ENCODE measurements at places on chromosomes 5 and 9.
A peak's percentile ranks its signal among the peaks of the same experiment; 100 is the strongest.

- no peak for DNase-seq
Observed at GRCh38 chr5:52204310-52204709, 583.4 kb upstream of the ITGA1 start.

DNA sequence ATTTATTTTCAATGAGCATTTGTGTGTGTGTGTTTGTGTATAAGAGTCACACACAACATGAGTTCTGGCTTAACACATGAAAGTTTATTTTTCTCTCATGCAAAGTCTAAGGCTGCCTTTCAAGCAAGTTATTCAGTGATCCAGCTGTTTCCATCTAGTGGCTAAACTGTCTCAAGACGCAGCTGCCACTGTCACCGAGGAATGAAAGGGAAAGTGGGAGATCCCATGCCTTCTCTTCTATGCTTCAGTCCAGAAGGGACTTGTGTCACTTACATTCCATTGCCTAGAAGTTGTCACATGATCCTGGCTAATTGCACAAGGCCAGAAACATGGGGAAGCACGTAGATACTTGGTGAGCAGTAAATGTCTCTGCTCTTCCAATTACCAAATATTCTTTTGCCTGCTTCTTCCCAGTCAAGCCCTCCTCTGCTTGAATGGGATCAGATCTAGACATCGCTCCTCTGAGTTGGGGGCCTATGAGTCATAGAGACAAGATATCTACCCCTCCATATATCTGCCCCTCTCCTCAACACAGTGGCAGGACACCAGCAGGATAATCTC lies 30.4 kb upstream of the SLIT3 start:
- DNase-seq: no peak

DNA sequence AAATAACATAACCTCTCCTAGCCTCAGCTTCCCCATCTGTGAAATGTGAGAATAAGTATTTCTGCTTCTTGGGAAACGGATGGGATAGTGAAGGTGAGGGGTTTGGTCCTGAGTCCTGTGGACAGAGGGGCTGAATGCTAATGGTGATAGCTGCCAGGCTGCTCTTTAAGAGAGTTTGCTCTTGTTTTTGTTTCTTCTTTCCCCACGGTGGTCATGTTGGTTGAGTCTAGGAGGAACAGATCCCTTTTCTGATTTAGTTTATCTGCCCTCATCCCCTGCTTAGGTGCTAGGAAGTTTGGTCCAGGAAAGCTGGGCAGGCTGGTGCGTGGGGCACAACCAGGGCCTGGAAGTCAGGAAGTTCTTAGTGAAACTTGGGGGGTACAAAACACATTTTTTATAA lies 7.7 kb upstream of the PITX1 start:
- no peak for DNase-seq

DNA sequence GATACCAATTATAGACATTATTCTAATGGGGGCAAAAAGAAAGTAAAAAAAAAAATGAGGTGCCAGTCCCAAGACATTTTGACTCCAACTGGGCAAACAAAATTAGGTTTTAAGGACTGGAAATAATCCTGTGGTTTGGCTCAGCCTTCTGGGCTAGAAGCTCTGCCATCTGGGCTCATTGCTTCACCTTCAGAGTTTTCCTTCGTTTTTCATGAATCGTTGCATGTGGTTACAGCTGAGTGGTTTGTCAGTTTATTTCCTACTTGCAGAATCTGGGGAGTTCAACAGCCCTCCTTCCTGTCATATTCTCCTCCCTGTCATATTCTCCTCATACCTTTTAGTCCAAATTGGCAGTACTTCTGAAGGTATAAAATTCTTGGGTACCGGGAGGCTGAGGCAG lies 12.0 kb downstream of the UGT3A2 start:
- no peak for DNase-seq

- no peak for DNase-seq
Observed at GRCh38 chr5:72558383-72558782, 51.2 kb upstream of the ZNF366 start.

- no peak for DNase-seq
Observed at GRCh38 chr9:91967259-91967658, 17.2 kb upstream of the ROR2 start.

DNA sequence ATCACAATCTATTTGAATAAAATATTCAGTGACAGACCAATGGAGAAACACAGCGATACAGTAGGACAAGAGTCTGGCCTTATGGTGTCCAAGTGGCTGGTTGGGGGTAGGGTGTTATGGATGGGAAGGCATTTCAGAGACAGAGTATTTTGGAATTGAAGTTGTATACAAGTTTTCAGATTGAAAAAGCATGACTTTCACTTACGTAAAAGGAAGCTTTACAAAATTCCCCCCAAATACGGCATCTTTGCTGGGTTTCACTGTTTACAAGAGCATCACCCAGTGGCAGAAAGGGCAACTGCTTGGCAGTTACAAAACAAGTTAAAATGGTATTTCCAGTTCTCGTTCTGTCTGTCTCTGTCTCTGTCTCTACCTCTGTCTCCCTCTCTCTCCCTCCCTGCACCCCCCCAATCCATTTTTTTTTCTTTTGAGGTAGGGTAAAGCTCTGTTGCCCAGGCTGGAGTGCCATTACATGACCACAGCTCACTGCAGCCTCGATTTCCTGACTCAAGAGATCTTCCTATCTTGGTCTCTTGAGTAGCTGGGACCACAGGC lies 86.2 kb downstream of the PTPN3 start:
- DNase-seq: peak; percentile 39

GRCh38 chr5:167633931-167634341 lies 657.5 kb upstream of the WWC1 start:
- no peak for DNase-seq

DNA sequence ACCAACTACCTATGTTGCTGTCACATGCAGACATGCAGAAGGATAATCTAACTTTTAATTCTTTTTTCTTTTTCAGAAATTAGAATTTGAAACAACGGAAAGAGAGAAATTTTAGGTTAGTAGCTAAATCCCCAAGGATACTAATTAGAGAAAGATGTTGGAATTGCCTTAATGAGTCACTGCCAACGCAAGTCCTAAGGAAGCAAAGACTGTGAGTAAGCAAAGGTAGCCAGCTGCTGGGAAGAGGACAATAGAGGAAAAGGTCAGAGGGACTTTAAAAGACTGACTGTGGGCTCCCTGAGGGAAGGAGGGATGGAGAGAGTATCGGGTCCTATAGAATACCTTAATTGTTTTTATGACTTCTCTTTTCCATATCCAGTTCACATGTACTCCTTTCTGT lies 461.9 kb upstream of the PAPPA start:
- no peak for DNase-seq

DNA sequence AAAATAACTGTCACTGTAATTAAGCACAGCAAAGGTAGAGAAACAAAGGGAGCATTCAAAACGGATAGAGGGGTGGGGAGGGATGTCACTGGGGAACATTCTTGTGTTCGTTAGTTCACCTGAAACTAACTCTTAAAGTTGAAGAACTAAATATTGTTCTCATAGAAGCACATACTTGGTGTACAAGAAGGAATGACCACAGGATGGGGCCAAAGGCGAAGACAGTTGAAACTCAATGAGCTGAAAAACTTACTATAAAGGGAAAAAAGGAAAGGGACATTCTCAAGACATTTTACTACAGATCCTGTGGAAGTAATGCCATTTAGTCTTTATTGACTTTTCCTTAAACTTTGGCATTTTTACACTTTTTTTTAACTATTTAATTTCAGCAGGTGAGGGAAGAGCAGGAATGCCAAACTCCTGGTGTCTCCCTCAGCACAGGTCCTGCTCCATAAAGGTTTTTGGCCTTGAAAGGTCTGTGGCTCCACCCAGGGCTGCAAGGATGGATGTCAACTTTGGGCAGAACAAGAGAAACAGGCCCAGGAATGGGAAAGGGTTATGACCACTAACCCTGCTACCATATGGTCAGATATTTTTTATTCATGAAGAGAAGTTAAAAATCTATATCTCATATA lies 197.6 kb upstream of the RASA1 start:
- no peak for DNase-seq

DNA sequence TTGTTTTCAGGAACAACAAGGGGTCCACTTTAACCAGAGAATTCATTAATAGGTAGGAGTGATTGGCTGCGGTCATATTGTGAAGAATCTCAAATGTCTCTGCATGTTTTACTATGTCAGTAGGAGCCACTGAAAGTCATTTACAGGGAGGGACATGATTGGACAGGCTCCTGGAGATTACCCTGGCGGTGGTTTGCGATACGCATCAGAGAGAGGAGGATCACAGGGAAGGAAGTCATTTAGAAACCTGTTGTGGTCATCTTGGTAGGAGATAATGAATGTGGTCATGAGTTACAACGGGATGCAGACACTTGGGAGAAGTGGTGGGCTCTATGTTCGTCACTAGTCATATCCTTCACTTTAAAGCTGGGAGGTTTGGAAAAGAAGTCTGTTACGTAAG lies 262.8 kb downstream of the FAM114A2 start:
- no peak for DNase-seq

- DNase-seq: no peak
Observed at GRCh38 chr9:88915916-88916315, 75.4 kb upstream of the S1PR3 start.

- no peak for DNase-seq
Observed at GRCh38 chr5:102554082-102554481, 55.3 kb upstream of the SLCO6A1 start.

- no peak for DNase-seq
Observed at GRCh38 chr5:117318528-117318927, 743.9 kb upstream of the SEMA6A start.

DNA sequence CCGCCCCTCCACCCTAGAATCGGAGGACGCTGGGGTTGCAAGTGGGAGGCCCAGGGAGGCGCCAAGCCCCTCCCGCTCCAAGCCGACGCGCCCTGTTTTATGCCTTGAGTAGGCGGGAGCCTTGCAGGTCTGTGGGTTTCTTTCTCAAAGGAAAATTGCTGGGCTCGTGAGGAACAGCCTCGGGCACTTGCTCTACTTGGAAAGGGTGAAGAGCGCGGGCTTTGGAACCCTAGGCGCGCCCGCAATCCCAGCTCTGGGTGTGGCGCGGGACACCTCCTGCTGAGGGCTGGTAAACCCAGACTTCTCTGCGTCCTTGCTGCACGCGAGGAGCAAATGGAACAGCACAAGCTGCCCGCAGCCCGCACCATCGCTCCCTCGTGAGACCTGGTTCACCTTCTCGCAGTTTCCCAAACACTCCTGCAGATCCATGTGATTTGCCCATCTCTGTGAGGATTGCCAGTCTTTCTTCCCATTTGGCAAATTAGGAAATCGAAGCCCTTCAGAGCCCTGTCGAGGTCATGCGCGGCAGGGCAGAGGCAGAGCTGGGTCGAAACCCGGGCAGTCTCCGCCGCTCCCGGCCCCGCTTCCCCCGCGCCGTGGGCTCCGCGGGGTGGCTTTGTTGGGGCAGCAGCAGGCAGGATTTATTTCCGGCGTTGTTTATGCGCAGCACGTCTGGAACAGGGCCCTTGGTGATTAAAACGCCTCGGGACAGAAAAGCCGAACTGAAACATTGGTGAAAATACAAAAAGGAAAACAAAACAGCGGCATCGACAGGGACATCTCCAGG lies 98.4 kb upstream of the CPLX2 start:
- DNase-seq: no peak

DNA sequence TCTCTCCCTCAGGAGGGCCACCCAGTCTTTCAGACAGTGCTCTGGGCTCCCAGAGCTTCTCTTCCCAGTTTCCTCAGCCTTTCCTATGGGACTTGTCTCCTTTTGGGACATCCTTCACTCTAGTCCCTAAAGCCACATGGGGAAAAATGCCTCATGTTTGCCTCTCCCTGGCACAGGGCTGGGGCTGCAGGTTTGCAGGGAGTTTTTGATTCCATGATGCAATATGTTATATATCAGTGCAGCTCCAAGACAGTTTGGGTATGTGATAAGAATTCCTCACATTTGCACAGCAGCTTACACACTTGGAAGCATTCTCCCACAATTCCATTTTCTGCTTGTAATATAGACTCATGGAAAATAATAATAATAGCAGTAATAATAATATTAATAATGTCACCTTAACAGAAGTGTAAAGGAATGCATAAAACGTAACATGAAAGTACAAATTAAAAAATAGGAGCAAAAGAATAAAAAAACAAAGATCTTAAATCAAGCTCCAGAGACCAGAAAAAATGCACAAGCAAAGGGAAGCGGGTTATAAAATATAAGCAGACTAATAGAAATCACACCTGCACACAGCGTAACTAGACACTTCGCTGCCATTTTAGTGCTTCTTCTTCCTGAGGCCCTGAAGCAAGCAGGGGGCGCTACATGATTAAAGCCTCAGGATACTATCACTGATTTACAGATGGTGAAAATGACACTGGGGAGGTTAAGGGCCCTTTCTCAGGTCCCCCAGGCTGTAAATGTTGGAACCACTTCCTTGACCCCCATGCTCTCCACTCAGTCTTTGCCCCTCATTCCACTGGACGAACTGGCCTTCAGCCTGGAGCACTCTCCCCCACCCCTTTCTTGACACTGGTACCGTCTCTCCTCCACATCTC lies 70.0 kb upstream of the IL17B start:
- no peak for DNase-seq

DNA sequence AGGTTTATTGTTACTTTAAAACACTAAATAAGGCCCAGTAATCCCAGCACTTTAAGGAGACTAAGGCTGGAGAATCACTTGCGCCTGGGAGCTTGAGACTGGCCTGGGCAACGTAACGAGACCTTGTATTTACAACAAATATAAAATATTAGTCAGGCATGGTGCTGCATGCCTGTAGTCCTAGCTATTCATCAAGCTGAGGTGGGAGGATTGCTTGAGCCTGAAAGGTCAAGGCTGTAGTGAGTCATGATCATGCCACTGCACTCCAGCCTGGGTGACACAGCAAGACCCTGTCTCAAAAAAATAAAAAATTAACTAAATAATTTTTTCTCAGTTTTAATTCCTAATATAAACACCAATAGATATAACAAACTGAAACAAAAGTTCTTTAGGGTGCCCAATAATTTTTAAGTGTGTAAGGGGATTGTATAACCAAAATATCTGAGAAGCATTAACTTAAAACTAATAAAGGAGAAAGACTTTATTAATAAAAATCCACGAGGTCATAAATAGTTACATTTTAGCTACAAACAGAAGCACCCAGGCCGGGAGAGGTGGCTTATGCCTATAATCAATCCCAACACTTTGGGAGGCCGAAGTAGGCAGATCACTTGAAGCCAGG lies 32.7 kb downstream of the FAM13B start:
- no peak for DNase-seq

- peak; percentile 33 for DNase-seq
Observed at GRCh38 chr5:43073597-43074546, 33.8 kb upstream of the ANXA2R start.

DNA sequence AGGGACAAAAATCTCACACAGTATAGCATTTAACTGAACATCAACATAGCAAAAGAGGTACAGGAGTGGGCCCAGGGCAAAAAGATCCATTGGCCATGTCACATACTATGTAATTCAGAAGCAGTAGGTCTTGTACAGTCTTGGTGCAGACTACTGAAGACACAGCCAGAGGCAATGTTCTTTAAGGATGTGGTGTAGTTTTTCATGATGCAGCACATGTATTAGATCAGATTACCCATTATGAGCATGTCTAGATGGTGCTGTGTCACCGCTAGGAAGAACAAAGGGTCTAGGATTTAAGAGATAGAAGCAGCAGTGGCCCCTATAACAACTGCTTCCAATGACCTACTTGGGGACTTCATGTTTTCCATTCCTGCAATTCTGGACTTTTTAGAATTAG lies 610.4 kb upstream of the MEF2C start:
- no peak for DNase-seq

- DNase-seq: peak; percentile 15
Observed at GRCh38 chr9:107487521-107488374, 1.8 kb downstream of the KLF4 start.

All from T-helper 2 cell treated with Interferon-gamma antibody and Interleukin-4, amounts not matched to agents 5 μg/mL and 100 μg/mL, for 36 hours (primary cell).